Stimulated activated CD8-positive, alpha-beta memory T cell treated with anti-CD3 and anti-CD28 coated beads, Interleukin-7, amount 100 ng/mL, for 1 hour (primary cell): ENCODE measurements at places on chromosomes 13 and 19.
A peak's percentile ranks its signal among the peaks of the same experiment; 100 is the strongest.

GRCh38 chr19:17303940-17304267 is 679 bp upstream of the ABHD8 start:
- no peak for DNase-seq

DNA sequence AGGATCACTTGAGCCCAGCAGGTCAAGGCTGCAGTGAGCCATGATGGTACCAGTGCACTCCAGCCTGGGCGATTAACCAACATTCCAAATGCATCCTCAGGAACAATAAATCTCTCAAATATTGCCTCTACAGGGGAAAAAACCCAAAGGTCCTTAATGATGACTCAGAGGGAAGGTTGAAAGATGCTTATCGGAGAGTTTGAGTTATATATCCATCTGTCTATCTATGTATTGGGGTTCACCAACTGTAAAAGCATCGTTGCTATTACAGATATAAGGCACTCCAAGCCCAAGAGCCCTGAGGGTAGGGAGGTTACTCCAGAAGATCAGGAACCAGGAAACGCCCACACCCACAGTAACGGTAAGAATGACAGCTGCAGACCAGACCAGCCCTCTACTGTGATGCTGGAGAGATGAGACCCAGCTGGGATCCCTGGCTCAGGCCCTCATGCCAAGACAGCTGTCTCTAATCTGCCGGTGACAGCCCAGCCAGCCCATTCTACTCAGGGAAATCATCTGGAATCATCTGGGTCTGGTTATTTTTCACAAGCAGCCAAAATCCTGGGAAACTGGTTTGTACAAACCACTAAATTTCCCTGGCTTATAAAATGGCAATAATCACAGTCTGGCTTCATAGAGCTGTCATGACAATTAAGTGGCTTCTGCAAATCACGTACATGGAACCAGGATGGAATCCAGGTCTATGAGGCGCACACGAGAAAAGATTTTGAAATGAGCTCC is 23.8 kb downstream of the TEX101 start:
- DNase-seq = no peak

DNA sequence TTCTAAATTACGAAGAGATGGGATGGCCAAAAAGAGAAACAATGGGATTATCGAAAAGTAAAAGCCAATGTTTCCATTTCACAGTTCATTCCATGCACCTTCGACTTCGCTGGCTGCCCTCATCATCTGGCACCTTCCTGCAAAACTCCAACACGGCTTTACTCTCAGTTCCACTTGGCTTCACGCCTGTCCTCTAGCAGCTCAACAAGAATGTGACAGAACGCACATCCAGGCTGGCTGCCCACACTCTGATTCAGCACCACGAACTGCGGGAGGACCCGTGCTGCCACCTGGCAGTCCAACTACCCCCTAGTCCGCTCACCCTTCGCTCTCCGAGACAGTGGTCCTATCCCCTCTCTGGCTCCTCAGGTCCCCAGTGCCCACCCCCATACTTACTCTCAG is 11.7 kb downstream of the ATP7B start:
- no peak for DNase-seq

DNA sequence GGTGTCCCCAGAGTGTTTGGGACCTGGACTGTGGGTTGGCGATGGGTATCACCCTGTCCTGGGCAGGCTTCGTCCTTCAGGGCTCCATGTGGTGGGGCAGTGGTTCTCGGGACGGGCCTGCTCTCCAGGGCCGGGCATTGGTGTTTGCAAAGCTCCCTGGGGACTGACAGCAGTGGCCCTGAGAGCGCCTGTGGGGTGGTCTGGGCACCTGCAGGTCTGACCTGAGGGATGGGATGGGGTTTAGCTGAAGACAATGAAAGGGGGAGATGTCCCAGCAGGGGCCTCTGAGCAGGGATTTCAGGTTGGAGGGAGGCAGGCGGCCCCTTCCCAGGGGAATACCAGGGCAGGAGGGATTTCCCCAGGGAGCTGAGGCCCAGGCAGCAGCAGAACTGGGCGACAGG is 68.3 kb upstream of the MCF2L start:
- no peak for DNase-seq

DNA sequence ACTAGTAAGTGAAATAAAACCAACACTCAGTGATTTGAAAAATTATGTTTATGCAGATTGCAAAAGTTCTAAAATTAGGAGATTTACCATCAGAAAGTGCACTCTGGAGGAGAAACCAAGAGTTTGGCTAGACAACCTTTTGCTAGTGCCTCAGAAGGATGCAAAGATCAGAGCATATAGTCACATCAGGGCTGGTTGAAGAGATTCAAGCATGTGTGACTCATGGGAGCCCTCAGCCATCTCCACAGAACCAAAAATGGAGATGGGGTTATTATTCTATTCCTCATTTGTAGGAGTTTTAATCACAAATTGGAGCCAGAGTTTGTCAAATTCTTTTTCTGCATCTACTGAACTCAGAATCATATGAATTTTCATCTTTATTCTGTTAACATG is 32.9 kb upstream of the OXGR1 start:
- no peak for DNase-seq

DNA sequence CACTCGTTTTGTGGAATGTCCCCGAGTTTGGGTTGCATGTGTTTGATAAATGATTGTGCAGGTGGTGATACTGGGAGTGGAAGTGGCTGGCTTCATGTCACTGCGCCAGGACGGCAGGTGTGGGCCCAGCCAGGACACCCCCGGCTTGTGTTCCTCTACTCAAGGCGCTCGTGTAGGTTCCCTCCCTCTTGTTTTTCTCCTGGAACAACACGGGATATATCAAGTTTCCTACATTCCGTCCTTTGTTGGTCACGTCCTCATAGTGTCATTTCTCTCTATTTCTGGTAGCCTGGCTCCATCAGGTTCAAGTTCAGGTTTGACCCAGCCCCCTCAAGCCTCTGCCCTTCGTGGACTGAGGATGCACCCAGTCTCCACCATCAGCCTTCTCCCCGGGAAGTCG is 16.3 kb downstream of the IL17D start:
- no peak for DNase-seq

- no peak for DNase-seq
Observed at GRCh38 chr13:50730496-50731351, 112.8 kb downstream of the DLEU7 start.

- no peak for DNase-seq
Observed at GRCh38 chr13:102197193-102197592, 204.7 kb downstream of the FGF14 start.

GRCh38 chr13:37136187-37136586 is 30.7 kb upstream of the CSNK1A1L start:
- DNase-seq = no peak

- DNase-seq = peak; percentile 41
Observed at GRCh38 chr19:13212759-13213330, 62.6 kb downstream of the IER2 start.

- no peak for DNase-seq
Observed at GRCh38 chr19:41912899-41913537, 15.2 kb downstream of the ERFL start.

DNA sequence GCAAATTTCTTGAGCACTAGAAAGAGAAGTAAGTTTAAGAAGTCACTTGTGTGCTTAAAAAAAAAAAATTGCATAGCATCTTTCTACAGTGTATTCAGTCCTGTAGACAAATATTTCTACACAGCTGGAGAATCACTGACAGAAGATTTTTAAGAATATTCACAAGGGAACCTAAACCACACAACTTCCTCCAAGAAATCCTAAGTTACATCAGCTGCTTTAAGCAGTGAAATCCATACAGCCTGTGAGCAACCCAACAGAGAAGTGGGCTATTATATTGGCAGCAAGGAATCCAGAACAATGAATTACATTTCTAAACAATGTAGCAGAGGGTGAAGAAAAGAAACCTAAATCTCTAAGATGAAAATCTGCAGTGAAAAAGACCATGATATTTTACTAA is 1.5 kb downstream of the DOCK9 start:
- DNase-seq = no peak

- no peak for DNase-seq
Observed at GRCh38 chr19:49690656-49691242, at the start of gene CPT1C. TSS of gene CPT1C (plus strand) at chr19:49691116. CDS start at chr19:49692253, 1,137 bp downstream.

DNA sequence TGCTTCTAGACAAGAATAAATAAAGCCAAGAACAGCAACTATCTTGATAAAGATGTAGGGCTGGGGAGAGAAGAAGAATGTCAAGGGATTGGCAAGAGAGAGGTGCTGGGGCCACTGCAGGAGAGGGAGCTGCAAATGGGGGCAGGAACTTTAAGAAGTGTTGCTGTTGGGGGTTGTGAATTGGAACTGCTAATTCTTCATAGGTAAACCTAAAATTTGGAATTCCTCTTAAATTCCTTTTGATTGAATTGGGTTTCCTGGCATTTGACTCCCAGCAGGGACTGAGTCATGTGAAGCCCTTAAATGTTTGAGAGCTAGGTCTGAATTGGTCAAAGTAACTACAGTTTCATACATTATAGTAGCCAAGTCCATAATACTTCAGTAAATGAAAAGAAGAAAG is 305.6 kb upstream of the TMTC4 start:
- DNase-seq = no peak

DNA sequence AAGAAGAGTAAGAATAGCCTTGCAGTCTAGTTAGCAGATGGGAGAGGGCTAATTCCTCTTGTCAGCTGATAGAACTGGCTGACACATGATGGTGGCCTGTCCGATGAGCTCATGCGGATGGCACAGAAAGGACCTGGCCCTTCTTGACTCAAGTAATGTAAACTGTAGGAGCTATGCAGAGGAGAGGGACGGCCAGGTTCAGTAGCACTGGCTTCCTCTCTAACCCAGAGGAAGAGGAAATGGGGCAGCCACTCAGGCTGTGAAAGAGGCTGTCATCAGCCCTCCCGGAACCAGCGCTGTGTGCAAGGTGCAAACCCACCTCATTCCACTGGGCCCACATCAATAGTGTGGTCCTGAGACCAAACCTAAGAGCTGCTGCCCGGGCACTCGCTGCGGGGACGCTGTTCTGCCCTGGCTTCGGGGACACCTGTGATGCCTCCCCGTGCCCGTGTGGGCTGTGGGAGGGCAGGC is 30.8 kb upstream of the USE1 start:
- peak; percentile 32 for DNase-seq

GRCh38 chr13:44692173-44692713 is 116.1 kb upstream of the TSC22D1 start:
- no peak for DNase-seq

GRCh38 chr19:4115818-4116385 is 8.0 kb downstream of the MAP2K2 start:
- no peak for DNase-seq

GRCh38 chr19:3607303-3608078 is 816 bp upstream of the TBXA2R start:
- no peak for DNase-seq

DNA sequence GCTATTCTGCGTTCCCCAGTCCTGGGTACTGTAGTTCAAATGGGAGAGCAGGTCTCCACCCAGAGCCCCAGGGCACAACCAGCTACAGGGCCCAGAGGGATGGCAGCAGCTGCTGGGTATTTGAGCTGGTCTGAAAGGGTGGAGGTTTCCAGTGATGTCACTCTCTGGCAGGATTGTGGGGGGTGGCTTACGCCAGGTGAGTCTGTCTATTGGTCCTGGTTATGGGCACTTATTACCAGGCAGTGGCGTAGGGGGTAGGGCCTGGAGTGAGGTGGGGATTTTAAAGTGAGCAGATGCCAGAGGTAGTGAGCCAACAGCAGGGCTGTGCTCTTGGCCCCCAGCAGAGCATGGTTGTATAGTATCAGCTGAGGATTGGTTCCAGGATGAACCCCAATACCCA is 6.2 kb downstream of the RPS19 start:
- DNase-seq = no peak

- DNase-seq = no peak
Observed at GRCh38 chr19:52749780-52750179, 14.9 kb upstream of the ZNF611 start.

DNA sequence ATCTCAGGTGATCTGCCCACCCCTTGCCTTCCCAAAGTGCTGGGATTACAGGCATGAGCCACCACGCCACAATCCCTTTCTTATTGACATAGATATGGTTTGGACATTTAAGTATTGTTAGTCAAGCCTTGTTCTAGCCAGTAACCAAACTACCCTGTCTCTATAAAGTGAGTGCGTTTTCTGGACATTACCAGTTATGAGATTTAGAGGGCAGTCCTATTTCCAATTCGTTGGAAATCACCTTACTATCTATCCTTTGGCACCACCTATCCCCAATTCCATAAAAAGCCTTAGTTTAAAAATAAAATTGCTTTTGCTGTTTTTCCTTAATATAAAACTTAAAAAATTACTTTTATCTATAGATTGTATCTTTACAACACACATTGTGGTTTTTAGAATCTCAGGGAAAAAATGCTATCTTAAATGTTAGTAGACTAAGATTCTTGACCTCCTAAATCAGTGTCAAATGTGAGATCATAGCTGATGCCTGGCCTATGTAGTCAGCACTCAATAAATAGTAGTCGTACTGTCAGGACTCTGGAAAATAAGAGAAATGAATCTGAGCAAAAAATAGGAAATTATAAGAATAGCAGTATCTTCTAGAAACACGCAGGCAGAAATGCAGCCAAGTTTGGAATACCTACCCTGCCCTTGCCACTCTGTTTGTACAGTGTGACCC is 57.0 kb downstream of the NUFIP1 start:
- DNase-seq = no peak

GRCh38 chr13:96652506-96652905 is 341.8 kb downstream of the OXGR1 start:
- DNase-seq = no peak

DNA sequence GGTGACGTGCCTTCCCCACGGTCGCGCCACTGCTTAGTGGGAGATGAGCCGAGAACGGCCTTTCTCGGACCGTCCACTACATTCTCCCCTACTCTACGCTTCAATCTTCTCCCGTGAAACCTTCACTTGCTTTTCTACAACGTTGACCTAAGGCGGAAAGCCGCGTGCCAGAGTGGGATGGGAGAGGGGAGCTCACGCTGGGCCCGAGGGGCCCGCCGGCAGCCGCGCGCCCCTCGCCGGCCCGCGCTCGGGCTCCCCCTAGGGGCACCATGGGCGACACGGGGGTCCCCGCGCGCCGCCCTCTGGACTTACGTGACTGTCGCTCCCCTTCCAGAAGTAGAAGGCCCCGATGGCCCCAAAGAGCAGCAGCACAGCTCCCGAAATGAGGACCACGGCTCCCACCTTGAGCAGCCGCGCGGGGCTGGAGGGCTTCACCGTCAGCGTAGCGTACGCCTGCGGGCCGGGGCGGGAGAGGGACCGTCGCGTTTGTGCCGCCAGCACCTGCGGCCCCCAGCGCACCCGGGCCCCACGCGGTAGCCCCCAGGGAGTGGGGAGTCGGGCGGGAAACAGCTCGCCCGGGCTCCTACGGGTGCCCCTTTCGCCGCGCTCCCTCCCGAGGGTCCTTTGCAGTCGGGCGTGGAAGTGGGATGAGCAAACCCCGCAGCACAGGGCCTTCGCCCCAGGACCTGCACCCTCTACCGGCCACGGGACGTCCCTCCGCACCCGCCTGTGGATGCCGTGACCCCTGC is 727 bp downstream of the CNMD start:
- no peak for DNase-seq

- no peak for DNase-seq
Observed at GRCh38 chr19:13401388-13401787, 104.9 kb downstream of the CACNA1A start.
